ENCODE measurements at places on chromosomes 5 and 9.

DNA sequence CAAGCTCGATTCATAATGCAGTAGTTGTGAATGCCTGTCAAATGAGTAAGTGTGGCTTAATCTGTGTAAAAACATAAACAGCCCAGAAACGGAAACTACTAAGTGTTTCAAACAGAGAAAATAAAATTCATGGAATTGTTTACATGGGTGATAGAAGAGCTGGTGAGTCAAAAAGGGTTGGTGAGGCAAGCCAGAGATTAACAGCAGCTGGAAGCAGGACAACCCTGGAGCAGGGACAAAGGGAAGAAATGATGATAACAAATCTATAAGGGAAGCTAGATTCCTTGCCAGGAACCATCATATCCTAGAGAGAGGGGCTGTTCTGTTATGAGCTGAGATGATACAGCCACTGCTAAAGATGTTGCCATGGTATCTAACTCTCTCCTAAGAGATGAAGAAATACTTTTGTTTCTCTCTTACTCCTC is 18.0 kb upstream of the PRR16 start:
- DNase-seq, result no peak

GRCh38 chr9:134214386-134214765 is 50.0 kb upstream of the RNU6ATAC start:
- no peak for DNase-seq

DNA sequence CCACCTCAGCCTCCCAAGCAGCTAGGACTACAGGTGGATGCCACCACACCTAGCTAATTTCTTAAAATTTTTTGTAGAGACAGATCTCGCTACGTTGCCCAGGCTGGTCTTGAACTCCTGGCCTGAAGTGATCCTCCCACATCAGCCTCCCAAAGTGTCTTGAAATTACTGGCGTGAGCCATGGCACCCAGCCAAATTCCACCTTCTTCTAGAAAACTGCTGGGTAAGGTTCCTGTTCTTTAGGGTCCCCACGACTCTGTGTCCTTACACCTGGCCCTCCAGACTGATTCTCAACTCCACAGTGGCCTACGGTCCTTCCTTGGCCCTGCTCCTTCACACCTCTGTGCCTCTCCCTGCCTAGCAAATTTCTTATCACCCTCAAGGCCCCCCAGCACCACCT is 1.9 kb downstream of the MAPK9 start:
- no peak for DNase-seq

DNA sequence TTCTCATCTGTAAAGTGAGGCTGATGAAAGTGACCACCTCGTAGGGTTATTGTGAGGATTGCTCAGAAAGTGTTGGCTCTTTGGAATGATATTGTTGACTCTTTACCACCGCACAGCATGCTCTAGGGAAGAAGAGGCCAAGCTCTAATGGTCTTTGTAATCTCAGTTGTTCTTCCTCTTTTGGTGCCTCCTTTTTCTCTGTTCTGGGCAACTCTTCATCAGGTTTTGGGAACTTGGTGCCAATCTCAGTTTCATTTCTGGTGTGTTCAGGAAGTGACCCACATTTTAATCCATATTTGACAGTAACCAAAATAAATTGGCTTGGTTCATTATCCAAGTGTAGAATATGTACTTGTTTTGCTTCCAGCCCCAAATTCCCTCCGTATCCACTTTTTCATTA is 25.1 kb downstream of the ARHGAP26 start:
- DNase-seq, result no peak

GRCh38 chr5:180568914-180569313 is 22.4 kb downstream of the SCGB3A1 start:
- no peak for DNase-seq

DNA sequence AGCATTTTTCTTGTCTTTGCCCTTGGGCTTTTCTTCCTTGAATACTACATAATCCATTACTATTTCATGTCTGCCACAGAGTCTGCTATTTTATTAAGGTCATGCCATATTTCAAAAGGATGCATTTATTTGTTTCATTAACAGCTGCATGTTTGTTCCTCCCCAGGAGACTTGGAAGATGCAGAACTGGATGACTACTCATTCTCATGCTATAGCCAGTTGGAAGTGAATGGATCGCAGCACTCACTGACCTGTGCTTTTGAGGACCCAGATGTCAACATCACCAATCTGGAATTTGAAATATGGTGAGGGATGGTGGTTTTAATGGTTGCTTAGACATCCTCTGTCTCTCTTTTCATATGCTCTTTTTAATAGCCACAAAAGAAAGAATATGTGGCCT is 4.0 kb downstream of the IL7R start:
- DNase-seq, result no peak

- no peak for DNase-seq
Measured at GRCh38 chr5:137718611-137719010, 17.3 kb downstream of the KLHL3 start.

DNA sequence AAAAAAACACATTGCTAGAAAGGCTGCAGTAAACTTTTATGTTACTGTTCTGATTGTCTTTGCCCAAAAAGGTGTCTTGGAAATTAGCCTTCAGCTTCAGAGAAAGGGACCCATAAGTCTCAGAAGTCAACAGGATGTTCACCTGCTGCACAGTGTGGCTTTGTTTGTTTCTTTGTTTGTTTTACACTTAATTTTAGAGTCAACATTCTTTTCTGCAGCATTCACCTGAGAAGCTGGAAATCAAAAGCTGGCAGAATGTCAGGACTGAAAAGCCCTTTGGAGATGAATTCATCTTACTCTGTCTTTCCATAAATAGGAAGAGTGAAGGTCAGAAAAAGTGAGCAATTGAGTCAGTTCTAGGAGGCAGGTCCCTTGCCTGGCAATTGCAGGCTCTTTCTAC is 170.0 kb downstream of the PAPPA start:
- DNase-seq, result no peak

- DNase-seq, result no peak
Measured at GRCh38 chr9:17863213-17863883, 284.5 kb downstream of the SH3GL2 start.

DNA sequence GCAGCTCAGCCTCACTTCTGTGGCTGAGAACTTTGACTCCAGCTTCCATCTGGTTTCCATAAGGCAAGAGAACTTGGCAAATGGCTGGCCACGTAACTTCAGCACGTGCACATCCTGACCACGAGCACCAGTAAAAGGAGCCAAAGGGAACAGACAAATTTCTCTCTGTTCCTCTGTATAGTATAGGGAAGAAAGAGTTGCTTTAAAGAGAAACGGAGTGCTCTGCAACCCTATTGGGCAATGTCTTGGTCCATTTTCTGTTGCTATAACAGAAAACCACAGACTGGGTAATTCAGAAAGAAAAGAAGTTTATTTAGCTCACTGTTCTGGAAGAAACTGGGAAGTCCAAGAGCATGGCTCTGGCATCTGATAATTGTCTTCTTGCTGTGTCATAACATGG is 558.7 kb downstream of the ACTL7B start:
- peak; percentile 74 for DNase-seq

GRCh38 chr9:127754099-127755060 is 19.3 kb upstream of the TOR2A start:
- no peak for DNase-seq

GRCh38 chr5:76402251-76402885 is 717 bp upstream of the IQGAP2 start:
- no peak for DNase-seq

DNA sequence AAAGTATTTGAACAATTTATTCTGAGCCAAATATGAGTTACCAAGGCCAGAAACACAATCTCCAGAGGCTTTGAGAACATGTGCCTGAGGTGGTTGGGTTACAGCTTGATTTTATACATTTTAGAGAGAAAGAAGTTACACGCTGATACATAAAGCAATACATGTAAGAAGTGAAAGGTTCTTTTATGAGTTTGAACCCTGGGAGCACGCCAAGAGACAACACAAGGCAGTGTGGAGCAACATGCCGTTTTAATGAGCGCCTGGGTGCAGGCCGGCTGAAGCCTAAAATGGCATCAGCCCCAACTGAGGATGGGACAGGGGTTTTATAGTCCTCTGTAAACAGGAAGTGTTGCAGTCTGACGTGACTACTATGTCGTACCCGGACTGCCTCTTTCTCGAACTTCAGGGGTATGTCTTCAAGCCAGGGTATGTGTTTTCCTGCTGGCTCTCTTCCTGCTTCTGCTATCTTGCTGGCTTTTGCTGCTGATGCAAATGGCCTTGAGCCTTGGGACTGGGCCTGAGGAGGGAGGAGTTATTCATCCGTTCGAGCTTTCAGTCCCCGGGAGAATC is 193.7 kb downstream of the CYLC2 start:
- peak; percentile 4 for DNase-seq

- DNase-seq, result no peak
Measured at GRCh38 chr5:16140417-16140816, 39.2 kb downstream of the MARCHF11 start.

GRCh38 chr9:13915131-13915530 is 398.8 kb downstream of the NFIB start:
- DNase-seq, result no peak

DNA sequence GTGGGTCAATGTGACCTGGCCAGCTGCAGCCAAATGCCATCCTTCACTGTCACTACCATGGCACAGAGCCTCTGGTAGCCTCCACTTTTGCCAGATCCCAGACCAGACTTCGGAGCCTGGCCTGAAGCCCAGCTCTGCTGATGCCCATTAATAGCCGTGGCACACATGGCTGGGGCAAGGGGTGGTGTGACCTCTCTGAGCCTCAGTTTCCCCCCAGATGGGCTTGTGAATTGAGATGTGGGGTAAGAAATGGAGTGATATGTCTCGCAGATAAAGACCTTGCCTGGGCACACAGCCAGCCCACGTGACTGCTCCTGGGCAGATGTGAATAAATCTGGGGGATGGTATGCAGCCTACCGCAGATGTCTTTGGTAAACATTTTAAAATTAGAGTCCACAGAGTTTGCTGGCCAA is 13.9 kb downstream of the SUSD3 start:
- DNase-seq, result no peak

DNA sequence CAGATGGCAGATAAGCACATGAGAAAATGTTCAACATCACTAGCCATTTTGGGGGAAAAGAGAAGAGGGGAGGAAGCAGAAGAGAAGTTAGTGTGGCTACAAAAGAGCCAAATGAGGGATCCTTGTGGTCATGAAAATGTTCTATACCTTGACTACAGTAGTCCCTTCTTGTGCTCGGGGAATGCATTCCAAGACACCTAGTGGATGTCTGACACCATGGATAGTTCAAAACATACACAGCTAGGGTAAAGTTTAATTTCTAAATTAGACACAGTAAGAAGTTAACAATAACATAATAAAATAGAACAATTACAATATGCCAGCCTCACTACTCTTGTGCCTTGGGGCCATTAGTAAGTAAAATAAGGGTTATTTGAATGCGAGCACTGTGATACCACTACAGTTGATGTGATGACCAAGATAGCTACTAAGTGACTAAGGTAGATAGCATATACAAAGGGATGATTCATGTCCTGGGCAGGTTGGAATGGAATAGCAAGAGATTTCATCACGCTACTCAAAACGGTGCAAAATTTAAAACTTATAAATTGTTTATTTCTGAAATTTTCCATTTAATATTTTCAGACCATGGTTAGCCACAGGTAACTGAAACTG is 344.1 kb downstream of the NR2F1-AS1 start:
- no peak for DNase-seq

DNA sequence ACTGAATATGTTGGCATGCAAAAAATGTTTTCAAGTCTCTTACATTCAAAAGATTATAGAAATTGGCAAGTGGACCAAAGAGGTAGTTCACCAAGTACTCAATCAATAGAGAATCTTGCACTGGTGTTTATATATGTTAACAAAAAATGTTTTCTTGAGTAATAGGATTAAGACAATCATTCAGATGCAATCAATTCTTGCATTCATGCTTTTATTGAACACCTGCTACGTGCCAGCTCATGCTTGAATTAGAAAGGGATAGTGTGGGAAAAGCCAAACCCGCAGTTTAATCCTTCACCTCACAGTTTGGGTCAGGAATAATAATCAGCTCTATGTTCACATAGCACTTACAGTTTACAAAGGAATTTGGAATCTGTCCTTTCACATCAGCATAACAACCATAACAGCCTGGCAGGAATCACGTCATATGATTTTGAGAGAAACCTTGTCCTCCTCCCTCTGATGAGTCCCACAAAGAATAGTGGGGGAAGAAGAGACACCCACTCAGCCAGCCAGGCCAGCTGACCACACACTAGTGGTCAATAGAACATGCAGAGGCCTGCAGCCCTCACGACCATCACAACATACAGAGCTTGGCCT is 36.8 kb upstream of the FRRS1L start:
- no peak for DNase-seq

GRCh38 chr9:88476491-88477271 is 58.3 kb upstream of the NXNL2 start:
- DNase-seq, result no peak

GRCh38 chr9:77125665-77126064 is 51.7 kb upstream of the VPS13A start:
- DNase-seq, result no peak

DNA sequence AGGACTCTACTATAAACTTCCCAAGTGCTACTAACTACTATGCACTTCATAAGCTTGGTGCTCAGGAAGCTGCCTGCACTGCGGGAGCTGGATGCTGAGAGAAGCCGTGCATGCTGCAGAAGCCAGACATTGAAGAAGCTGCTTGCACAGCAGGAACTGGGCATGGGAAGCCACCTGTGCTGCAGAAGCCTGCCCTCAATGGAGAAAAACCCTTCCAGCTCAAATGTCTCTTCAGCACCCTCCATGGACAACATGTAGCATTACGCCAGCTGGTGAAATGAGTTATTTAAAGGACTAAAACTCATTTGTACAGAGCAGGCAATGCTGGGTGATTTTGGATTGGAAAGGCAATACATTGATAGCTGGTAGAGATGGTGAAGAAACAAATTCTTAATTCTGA is 247.2 kb downstream of the KIF4B start:
- no peak for DNase-seq

DNA sequence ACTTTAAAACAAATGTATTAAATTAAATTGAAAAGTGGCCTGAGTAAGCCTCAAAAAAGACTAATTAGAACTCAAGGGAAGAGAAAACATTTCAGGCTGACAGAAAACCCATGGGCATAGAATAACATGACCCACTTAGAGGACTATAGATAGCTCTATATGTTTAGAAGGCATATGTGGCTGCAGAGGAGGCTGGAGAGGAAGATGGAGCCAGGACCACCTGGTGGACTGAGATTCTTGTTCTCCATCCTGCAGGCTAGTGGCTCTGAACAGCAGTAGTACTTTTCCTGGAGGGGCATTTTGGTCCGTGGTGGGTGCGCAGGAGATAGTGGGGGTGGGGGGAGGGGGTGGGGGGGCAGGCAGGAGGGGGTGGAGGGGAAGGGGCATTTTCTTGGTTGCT is 10.3 kb upstream of the NPR2 start:
- DNase-seq, result no peak

- no peak for DNase-seq
Measured at GRCh38 chr5:172091956-172092732, 85.7 kb upstream of the FBXW11 start.

GRCh38 chr9:99199938-99200539 is 21.7 kb downstream of the ALG2 start:
- DNase-seq, result no peak

DNA sequence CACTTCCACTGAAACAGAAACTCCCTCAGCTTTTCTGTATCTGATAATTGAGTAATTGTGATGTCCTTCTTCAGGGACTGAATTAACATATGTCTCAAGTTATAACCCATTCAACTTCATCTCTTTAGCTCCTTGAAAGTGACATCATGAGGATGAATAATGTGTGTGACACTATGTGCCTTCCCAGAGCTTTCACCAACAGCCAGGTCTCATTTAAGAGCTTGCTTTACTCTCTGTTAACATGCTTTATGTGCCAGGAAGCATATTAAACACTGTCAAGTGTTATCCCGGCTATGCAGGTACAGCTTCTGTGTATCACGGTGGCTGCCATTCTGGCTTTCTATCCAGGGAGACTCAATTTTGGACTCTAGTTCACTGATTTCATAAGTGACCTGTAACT is 799.9 kb downstream of the CDH12 start:
- DNase-seq, result no peak

Data from tibial nerve (tissue), 4 donors.